ENCODE measurements at places on chromosomes 16 and 17. TPM values are rescaled to one million over a fixed set of nuclear protein-coding genes. Genes with fewer than 3 reads are reported as not detected.

Gene MPP3
- 6.2 TPM for total RNA-seq

Gene PTX4
- total RNA-seq: not detected

Gene NSF
- 72.7 TPM for total RNA-seq

Gene SLC25A10
- 8.3 TPM for total RNA-seq

Gene CCL16
- total RNA-seq: not detected

Gene TRPV2
- 62.5 TPM for total RNA-seq

Gene CHST4
- not detected for total RNA-seq

- no peak for DNase-seq
Measured at GRCh38 chr17:5283571-5284315, 1.7 kb downstream of the RABEP1 start.

DNA sequence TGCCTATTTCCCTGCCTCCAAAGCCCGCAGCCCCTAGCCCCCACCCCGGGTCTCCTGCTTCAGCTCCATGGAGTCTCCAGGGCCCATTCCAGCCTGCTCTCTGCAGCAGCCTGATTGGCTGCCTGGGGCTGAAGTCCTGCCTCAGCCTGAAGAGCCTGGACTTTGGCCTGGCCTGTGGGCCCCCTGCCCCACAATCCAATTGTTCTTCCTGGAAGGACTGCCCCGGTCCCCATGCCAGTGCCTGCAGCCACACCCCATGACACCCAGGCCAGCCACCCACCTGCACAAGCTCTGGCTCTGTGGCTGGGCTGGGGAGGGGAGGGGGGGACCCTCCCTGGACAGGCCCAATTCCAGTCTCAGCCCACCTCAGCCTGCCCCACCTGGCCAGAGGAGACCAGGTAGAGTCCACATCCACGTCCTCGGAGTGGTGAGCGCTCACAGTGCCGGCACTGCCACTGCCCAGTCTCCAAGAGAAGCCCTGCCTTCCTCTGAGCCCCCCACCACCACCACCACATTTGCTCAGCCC lies 12.3 kb downstream of the ENPP7 start:
- peak; percentile 66 for DNase-seq

GRCh38 chr16:83802554-83803205 lies 5.1 kb upstream of the HSBP1 start:
- DNase-seq: no peak

- no peak for DNase-seq
Measured at GRCh38 chr17:48717367-48718226, 4.7 kb downstream of the PRAC1 start.

DNA sequence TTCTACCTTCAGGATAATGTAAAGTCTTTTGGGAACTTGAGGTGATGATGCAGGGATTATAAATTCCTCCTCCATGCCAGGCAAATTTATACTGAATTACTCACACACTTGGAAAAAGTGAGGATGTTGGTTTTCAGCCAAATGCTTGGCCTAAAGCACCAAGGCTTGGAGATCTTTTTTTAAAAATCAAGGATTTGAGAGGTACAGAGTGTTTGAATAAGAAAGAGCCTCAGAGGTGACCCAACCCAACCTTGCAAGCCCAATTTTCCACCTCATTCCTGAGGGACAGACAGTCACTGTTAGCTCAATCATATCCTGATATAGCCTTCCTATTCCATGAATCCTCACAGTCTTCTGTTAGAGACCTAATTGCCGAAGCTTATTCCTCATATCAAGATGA lies 14.0 kb downstream of the GRIN2A start:
- DNase-seq: no peak

DNA sequence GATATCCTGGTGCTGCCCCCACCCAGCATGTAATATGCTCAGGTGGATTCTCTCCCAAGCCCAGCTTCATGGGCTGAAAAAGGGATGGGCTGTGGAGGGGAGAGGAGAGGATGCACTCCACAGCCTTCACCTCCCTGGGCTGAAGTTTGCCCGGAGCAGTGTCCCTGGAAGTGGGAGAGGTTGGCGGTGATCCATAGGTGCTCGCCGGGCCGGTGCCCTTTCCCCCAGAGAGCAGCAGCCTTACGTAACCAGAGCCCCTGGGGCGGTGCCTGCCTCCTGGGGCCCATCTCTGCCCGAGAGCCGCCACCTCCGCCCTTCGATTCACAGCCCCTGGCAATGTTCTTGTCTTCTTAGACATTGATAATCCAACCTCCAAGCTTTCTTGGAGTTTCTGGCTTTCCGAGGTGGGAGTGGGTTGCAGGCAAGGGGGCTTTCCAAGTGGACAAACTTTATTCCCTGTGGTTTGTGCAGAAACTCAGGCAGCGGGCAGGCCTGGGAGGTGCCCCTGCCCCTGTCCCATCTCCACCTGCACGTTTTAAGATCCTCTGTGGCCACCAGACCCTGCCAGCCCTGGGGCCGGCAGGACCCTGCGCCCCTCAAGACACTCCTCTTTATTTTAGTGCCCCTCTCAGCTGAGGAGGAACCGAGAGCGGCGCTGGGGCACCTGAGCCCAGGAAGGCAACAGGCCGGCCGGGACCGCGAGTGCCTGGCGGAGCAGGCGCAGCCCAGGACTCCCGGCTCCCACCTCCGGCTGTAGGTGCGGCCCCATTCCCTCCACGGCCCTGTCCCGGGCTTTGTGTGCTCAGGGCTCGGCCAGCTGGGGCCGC lies 3.1 kb upstream of the WDR90 start:
- no peak for DNase-seq

DNA sequence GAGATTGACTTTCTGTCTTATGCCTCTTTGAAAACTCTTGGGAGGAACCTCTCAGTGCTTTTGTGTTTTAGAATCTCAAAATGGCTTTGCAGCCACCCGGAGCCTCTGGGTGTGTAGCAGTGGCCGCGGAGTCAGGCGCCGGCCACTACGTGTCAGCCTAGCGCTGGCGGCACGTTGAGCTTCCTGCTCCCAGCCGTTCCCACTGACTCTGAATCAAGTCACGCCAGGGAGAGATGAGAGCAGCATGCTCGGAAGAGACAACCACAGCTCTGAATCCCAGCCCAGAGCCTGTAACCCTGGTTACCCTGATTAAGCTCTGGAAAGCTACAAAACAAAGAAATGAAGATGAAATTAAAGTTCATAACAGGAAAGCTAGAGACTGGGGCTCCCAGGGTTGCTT lies 97.4 kb upstream of the CACNG5 start:
- DNase-seq: no peak

DNA sequence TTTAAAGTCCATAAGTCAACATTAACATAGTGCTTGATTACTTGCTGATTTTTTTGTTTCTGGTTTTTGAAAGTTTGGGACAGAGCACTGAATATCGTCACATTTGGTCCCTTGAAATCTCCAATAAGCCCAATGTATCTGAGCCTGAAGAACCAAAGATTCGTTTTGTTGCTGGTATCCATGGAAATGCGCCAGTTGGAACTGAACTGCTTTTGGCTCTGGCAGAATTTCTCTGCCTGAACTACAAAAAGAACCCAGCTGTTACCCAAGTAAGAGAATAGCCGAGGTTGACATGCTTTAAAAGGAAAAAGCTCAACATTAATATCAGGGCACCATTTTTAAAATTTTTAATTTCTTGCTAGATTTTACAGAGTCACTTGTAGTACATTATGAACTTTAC lies 27.7 kb upstream of the GOSR1 start:
- DNase-seq: no peak

DNA sequence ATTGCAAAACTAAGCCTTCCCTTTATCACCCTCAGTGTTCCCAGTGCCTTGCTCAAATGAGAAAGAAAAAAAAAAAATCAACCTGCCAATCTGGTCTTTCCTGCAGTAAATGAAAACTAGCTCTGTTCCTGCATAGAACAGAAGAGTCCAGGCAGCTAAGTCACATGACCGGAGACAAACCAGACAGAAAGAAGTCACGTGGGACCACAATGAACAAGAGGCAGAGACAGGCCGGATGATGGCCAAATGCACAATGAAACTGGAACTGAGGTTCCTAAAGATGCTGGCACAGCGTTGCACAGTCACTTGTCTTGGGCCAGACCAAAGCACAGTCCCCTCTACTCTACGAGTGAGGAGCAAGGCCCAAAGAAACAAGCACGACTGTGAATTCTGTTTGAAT lies 172.5 kb downstream of the GRIN2A start:
- no peak for DNase-seq

- peak; percentile 90 for DNase-seq
Measured at GRCh38 chr17:32503251-32504165, 16.7 kb downstream of the CDK5R1 start.

DNA sequence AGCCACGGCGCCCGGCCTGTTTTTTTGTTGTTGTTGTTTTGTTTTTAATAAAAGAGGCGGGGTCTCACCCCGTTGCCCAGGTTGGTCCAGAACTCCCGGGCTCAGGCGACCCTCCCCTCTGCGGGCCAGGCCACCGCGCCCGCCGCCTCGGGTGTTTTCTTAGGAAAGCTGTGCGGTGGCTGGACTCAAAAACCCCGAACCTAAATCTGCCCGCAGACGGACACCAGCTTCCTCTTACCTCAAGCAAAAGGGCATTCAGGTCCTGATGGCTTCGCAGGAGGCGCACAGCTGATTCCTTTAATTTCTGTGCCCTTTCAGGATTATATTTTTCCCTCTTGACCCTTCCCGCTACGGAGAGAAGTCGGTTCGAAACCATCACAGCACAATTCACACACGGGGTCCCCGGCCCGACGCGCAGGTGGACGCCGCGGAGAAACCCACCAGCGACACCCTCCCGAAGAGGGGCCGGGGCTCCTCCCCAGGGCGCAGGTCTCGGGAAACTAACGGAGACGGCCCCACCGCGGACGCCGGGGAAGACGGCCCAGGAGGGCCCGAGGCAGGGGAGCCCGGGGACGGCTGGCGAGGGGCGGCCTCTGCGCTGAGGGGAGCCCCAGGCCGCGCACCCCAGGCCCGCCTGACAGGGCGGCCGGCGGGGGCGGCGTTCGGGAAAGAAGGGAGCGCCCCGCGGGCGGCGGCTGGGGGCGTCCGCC lies 653 bp downstream of the FANCA start:
- DNase-seq: peak; percentile 86

- peak; percentile 29 for DNase-seq
Measured at GRCh38 chr16:48318630-48319029, 66.6 kb downstream of the SIAH1 start.

- no peak for DNase-seq
Measured at GRCh38 chr16:60413969-60414368, 1622.3 kb downstream of the CDH8 start.

GRCh38 chr17:72426321-72426720 lies 305.5 kb downstream of the SOX9 start:
- DNase-seq: no peak

DNA sequence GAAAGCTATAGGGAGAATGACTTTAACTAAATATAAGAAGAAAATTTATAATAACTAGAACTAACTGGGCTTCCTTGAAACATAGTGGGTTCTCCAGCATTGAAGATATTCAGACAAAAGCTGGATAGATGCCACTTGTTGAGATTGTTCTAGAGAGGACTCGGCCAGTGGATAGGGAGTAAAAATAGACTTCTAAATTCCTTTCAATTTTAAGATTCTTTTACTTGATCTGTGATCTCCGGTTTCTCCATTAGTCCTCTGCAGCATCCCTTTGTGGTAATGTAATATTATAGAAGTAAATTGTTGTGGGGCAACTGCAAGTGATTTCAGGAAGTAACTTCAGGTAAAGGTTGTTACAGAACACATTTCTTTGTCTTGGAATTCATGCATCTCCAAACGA lies 10.3 kb upstream of the RARA start:
- DNase-seq: no peak

DNA sequence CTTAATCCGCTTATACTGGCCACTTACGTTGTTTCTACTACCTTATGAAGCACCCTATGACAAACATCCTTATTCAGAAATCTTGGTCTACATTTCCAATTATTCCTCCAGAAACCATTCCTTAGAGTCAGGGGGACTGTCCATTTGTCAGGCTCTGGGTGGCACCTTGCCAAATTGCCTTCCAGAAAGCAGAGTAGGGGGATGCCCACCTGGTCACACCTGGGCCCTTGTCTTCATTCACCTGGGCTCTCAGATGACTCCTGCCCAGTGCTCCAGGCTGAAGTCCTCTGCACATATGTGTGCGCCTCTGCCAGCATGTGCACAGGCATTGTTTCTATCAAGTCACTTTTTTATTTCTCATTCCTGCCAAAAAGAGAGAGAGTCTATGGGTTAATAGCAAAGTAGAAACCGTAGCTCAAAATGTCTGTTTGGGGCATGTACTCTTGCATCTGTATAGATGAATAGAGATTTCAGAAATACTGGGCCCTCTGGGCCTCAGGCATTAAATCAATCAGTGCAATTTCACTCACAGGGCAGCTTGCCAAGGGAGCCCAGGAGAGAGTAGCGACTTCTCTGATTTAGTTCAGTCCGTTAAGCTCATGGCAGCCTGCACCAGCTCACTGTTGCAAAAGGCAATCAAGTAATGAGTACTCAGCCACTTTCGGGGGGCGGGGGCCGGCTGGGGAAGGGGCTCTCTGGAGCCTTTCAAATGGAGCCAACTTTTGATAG lies 104.7 kb downstream of the SOCS1 start:
- DNase-seq: no peak

DNA sequence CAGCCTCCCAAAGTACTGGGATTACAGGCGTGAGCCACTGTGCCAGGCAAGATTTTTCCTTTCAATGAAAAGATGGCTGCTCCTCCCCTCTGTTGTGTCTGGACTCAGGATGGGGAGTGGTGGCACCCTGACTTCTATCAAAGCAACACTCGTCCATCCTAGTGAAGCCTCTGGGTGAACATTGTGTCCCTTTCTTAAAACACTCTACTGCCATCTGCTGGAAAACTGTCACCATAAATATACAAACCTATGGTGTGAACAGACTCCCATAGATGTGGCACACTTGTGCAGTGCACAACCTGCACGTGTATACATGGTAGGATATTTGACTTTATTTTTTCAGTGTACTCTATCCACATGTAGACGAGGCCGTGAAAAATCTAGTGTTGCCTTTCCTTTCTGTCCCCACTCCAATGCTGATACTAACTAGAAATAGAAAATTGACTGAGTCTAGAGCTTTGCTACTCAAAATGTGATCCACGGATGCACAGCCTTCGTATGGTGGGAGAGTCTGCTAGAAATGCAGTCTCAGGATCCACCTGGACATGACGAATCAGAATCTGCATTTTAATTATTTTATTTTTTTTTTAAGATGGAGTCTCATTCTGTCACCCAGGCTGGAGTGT lies 55.9 kb upstream of the PLCG2 start:
- DNase-seq: peak; percentile 85

- DNase-seq: no peak
Measured at GRCh38 chr16:54438469-54438868, 151.9 kb upstream of the IRX3 start.

DNA sequence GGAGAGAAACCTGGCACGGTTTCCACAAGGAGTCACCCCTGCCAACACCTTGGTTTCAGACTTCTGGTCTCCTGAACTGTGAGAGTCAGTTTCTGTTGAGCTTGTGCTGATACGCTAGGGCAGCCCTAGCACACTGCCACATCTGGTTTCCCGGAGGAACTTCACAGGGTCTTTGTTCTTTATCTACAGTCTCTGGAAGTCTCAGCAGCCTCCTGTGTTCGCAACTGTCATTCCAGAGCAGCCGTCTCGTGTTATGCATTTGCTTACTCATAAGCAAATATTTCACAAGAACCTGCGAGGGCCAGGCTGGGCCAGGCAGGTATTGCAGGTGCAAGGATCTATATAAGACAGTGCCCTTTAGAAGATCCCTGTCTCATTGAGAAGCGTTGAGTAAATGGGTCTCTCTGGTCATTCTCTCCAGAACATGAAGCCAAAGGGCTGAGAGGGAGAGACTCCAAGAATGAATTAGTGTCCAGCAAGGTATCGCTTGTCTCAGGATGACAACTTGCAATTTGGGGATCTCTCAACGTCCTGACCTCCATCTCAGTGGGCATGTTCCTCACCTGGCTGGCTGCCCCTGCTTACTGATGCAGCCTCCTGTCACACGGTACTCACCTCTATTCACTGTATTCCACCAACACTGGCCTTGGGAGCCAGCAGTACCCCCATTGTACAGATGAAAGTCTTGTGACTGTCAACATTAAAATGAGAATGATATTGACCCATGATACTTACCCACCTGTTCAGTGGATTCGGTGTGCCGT lies 141.2 kb downstream of the WWOX start:
- peak; percentile 45 for DNase-seq

All from osteoblast (primary cell).